ENCODE measurements at places on chromosomes 16 and 17. TPM values are rescaled to one million over a fixed set of nuclear protein-coding genes. Genes with fewer than 3 reads are reported as not detected.
A peak's percentile ranks its signal among the peaks of the same experiment; 100 is the strongest.

- DNase-seq, result no peak
These were observed 213.9 kb downstream of the CBLN1 start for GRCh38 chr16:49067776-49068175.

Gene GID4
- total RNA-seq, result 5.6 TPM

GRCh38 chr16:89595330-89596060 is 17.9 kb upstream of the DPEP1 start:
- DNase-seq, result no peak

DNA sequence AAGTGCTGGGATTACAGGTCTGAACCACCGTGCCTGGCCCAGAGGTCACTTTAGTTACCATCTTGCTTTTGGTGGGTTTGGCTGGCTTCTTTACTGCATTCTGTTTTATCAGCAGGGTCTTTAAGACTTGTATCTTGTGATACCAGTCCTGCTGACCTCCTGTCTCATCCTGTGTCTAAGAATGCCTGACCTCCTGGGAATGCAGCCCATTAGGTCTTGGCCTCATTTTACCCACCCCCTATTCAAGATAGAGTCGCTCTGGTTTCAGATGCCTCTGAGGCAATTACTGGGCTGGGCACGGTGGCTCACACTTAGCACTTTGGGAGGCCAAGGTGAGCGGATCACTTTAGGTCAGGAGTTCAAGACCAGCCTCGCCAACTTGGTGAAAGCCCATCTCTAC is 63.8 kb downstream of the MFSD11 start:
- DNase-seq, result no peak

DNA sequence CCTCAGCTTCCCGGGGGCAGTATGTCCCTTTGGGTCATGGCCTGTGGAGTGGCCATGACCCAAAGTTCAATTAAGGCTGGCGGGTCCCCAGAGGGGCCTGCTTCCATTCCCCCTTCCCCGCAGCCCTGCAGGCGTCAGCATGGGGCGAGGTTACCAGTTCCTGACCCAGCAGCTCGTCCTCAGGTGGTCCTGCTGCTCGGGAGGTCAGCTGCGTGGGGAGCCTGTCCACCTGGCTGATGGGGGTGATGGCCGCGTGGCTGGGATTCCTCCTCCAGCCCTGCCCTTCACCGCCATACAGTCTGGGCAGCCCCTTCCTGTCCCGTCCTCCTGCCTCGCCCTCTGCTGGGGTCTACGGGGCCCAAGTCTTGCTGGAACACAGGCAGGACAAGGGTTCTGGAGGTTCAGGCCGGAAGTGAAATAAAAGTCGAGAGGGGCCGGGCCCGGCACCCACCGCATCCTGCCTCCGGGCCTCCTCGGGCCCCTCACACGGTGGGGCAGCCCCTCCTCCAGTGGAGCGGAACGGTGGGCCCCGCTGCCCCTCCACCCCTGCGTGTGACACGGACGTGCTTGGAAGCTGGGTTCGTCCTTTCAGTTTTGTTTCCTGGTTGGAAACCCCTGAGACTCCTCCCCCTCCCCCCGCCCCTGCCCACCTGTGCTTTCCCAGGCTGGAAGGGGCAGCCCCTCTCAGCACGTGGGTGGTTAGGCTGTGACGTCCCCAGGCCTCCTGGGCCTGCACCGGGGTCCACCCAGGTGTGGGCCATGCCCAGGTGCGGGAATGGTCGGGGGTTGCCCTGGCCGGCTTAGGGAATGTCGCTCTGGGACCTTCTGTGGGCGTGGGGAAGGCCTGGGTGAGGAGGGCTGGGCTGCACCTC is 6.8 kb downstream of the UBALD2 start:
- peak; percentile 50 for DNase-seq

- peak; percentile 95 for DNase-seq
These were observed 84.9 kb downstream of the RPA1 start for GRCh38 chr17:1914661-1915083.

DNA sequence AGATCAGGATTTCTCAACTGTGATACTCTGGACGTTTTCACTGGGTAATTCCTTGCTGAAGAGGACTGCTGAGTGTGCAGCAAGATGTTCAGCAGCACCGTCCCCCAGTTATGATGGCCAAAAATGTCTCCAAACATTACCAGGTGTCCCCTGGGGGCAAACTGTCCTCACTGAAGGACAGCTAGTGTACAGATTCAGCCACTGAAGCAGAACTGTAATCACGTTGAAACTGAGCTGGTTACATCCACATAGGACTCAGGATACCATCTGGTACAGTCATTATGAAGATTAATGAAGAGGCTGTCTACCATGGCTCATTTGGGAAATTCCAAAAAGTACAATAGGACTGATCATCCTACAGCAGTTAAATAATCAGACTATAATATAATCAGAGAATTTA is 43.3 kb upstream of the GINS3 start:
- DNase-seq, result no peak

Gene PMP22
- 18.7 TPM for total RNA-seq
